Natural killer cell (primary cell): ENCODE measurements at places on chromosomes 1 and 21.

DNA sequence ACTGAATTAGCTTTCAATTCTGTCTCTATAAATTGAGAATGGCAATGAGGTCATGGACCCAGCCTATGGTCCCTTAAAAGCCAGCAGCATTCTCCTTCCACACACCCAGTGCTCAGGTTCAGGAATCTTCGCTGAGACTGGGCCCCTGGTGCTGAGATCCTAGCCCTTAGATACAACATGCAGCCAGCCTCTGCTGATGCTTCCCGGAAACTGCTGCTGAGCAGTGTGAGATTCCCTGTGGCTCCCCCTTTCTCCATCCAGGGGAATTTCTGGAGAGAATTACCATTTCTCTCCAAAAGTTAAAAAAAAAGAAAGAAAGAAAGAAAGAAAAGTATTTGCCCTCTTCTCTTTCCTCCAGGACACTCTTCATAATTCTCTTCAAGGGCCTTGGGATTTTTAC lies 31.7 kb upstream of the RALGPS2 start:
- DNase-seq = no peak

GRCh38 chr1:118081387-118081786 lies 103.6 kb downstream of the SPAG17 start:
- DNase-seq = no peak

DNA sequence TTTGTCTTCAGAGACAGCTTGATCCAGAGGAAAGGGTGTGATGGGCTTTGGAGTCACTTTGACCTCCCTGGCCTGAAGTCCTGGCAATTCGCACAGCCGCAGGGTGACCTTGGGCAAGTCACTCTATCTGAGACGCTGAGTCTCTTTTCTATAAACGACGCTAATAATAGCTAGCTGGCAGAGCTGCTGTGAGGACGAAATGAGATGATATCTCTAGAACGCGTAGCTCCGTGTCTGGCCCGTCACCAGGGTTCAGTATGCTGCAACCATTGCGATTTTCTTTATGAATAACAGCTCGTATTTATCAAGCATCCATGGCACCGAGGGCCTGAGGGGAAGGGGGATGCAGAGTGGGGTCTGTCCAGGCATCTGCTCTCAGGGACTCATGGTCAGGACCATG lies 58.7 kb downstream of the IGSF21 start:
- DNase-seq = no peak

GRCh38 chr1:172779491-172779890 lies 120.6 kb downstream of the FASLG start:
- DNase-seq = no peak
